T-helper 2 cell treated with Interferon-gamma antibody and Interleukin-4, amounts not matched to agents 5 μg/mL and 100 μg/mL, for 36 hours (primary cell): ENCODE measurements at places on chromosomes 11 and 22.

- no peak for DNase-seq
These were observed 85.4 kb downstream of the ADAMTS15 start for GRCh38 chr11:130533871-130534270.

- no peak for DNase-seq
These were observed 322.4 kb downstream of the TTC28 start for GRCh38 chr22:28357193-28357592.

DNA sequence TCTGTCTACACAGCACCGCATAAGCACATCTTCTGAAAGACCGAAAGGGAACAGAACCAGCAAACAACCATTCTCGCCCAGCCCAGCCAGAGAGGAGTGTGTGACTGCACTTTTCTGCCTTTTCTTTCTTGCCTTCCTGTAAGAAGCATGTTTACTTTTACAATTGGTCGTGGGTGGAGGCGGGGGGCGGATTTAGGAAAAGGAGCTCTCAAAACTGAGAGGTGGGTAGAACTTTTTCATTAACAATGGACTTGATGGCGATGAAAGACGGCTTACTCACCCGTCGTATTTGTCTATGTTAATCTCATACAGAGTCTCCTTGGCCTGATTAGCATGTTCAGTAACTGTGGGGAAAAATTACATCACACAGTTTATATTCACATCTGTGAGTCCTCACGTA lies 27.2 kb downstream of the CERK start:
- DNase-seq: no peak

GRCh38 chr22:45478108-45478771 lies 24.4 kb upstream of the FBLN1 start:
- DNase-seq: no peak

GRCh38 chr11:124900464-124900863 lies 2.8 kb upstream of the ROBO4 start:
- no peak for DNase-seq

DNA sequence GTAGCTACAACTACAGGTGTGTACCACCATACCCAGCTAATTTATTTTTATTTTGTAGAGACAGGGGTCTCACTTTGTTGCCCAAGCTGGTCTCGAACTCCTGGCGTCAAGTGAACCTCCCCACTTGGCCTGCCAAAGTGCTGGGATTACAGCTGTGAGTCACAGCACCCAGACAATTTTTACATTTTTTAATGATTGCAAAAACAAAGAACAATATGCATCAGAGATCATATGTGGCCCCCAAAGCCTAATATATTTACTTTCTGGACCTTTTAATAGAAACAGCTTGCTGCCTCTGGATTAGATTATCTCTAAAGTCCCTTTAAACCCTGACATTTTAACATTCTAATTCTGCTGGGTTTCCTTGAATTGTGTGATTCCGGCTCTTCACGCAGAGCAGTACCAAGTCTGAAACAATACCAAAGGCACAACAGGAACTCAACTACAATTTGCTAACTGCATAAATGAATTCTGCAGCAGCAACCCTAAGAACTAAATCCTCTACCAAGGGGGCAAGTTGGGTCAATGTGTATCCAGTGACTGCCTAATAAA lies 25.0 kb downstream of the RAB30 start:
- no peak for DNase-seq
